AG08396 (cell line): ENCODE measurements at places on chromosomes 7 and 10.

GRCh38 chr10:114616516-114616915 lies 41.6 kb downstream of the ABLIM1 start:
- no peak for DNase-seq

DNA sequence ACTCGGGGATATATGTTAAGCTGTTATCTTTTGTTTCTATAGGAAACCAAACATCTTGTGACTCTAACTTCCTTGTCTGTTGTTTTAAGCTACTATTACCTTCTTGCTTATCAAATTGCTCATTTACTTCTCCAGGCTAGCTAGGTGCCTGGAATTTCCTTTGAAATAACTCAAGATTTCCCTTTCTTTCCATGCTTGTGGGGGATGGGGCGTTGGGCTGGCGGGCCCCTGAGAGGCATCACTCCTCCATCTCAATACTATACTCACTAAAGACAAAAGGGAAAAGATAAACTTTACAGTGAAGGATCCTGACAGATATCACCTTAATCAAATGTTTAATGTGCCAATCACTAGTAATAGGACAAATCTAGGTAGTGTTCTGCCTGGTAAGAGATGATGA lies 34.7 kb upstream of the MYO3A start:
- no peak for DNase-seq

DNA sequence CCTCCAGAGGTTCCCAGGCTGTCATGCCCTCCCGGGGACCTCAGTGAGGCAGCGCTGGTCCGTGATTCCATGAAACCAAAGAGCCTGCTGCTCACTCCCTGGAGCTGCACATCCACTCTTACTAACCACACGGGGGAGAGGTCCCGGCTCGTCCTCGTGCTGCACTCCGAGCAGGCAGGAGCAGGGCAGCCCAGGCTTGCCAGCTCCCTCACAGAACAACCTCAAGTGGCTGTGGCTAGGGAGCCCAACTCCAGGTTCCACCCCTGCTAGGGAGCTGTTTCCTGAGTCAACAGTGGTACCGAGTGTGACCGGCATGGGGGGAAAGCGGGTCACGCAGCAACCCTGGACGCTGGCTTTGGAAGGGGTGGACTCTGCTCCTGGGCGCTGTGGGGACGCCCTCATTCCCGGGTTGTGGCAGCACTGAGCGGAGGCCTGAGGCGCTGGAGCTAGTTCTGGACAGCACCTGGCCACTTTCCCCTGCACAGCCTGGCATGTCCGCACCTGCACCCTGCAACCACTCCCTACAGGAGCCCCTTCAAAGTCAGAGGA lies 27.9 kb upstream of the PPP2R2D start:
- DNase-seq: no peak

- peak; percentile 22 for DNase-seq
Measured at GRCh38 chr10:14879124-14879927, 660 bp downstream of the SUV39H2 start.

DNA sequence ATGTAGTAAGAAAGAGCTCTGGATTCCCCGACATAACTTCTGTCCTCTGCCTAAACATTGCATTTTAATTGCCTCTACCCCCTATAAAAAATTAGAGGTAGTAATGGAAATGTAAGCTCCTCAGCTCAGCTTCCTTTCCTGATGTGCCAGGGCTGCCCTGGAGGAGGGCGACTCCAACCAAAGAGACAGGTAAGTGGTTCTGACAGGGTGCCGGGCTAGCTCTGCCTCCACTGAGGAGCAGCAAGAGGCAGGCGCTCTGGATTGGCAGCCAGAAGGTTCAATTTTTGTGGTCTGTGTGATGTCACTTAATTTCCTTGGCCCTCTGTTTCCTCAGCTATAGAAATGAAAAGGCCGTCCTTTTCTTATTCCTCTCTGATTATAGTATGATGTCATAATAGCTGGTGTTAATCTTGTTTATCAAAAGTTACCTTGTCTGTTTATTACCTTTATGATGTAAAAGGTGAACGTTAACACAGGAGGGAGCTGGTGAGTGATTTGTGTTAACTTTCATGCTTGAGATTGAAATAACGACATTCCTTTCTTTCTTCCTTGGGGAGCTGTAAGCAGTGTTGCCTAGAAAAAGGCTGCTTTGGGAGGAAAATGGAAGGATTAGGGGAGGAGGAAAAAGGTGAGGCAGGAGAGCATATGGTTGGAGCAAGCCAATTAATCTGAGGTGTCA lies 51.8 kb downstream of the ANLN start:
- DNase-seq: no peak

DNA sequence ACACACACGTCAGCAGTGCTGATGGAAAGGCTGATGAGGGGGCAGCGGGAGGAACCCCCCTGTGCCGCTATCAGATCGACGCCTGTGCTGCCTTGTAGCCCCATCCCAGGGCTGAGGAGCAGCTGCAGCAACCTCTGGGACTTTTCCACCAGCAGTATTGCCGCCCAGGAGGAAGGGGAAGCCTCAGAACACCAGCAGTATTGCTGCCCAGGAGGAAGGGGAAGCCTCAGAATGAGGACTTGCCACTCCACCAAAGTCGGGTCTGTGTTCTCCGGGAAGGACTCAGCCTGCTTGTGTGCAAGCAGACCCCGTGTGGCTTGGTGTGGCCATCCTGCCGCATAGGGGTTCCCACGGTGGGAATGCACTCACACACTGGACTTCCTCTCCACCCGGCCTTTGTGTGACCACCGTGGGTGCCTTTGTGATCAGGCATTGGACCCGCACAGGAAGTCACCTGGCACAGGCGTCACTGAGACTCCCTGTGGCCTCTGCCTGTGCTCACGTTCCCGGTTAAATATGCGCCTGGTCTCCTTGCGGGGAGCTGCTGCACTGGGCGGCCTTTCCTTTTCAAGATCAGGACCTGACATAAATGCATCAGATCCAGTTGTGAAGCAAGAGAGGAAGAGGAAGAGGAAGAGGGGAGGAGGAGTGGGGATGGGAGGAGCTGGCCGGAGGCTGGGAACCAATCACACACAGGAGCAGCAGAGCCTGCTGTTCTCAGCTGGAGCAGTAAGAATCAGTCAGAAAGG lies 248.5 kb downstream of the DNAJB6 start:
- no peak for DNase-seq

DNA sequence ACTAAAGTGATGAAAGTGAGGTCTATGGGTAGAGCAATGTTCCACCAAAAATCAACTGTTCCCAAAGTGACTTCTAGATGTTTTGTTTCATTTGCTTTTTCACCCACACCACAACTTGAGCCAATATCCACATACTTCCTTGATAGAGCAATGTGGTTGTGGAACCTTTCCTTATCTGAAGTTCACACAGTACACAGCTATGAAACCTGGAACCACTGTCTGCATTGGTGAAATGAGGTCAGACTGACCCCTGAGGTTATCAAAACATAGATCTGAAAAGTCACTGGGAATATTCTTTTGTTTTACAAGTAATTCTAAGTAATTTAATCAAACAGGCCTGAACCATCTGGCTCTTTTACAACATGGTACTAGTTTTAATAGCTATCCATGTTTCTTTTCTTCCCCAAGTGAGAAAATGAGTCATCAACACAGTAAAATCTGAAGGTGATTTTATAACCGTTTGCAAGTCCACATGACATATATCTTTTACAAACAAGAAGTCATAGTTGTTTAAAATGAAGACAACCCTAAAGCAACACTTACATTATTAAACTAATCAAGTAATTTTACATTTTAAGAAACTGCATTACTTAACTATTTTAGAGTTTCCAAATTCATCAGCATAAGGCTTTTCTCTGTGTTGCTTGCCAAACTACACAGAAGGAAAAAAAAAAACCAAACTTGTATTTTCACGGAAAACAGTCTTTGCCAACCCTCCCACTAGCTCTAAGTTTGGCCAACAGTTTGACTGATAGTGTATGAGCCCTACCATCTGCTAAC lies 80.3 kb downstream of the LRRC17 start:
- DNase-seq: peak; percentile 37

- DNase-seq: no peak
Measured at GRCh38 chr10:112059220-112059619, 124.3 kb downstream of the GPAM start.

- DNase-seq: no peak
Measured at GRCh38 chr7:159078193-159078910, 66.3 kb downstream of the VIPR2 start.

GRCh38 chr7:145092766-145093165 lies 256.9 kb upstream of the TPK1 start:
- no peak for DNase-seq

DNA sequence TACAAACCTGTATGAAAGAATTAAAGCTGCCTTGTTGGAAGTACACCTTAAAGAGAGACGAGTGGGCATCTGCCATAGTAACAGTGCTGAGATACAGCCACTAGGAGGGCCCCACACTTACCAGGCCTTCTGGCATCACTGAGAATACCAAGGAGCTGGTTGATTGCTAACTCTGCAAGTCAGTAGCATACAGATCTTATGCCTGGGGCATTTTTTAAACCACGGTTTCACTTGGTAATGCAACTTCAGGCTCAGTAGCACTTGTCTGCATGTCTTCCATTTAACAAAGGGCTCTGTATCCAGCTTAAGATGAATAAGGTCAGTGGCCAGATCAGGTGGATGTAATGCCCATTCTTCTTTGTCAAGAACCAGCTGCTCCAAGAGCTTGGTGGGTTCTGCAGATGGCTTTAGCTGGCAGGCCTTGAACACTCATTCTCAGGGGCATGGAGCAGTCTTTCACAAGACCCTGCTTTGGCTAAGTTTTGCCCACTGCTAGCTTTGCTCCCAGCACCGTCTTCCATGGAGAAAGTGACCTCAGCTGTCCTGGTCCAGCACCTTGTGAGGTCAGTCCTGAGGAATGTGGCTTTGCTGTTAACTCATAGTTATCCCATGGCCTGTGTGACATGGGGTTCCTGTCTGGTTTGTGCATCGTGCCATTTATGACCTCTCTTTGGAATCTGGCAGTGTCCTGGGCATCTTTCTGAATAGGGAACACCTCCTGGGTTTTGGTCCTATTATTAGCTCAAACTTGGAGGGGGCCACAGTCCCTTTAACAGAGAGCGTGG lies 68.1 kb downstream of the BMPER start:
- DNase-seq: peak; percentile 37

GRCh38 chr7:29457141-29457561 lies 106.5 kb upstream of the PRR15 start:
- no peak for DNase-seq

- no peak for DNase-seq
Measured at GRCh38 chr10:123577921-123578461, 88.2 kb upstream of the GPR26 start.

- DNase-seq: no peak
Measured at GRCh38 chr7:68504716-68505115, 1093.6 kb upstream of the AUTS2 start.

GRCh38 chr7:68556537-68556936 lies 1041.7 kb upstream of the AUTS2 start:
- DNase-seq: no peak

DNA sequence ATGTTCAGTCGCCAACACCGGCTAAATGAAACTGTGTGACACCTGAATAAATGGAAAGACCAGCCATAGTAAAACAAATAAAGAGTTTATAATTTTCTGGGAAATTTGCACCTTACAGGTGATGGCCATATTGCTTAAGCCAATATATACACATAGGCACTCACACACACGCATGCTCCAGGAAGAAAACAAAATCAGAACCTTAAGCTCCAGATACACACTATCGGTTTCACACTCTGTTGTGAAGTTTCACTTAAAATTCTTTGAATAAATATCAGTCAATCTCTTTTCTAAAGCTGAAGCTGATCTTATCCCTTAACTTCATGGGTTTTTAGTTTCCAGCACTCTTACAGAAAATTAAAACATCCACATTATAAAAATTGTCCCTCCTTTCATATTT lies 226.7 kb upstream of the MDFIC start:
- no peak for DNase-seq

GRCh38 chr10:21052709-21053104 lies 155.6 kb upstream of the NEBL start:
- no peak for DNase-seq

DNA sequence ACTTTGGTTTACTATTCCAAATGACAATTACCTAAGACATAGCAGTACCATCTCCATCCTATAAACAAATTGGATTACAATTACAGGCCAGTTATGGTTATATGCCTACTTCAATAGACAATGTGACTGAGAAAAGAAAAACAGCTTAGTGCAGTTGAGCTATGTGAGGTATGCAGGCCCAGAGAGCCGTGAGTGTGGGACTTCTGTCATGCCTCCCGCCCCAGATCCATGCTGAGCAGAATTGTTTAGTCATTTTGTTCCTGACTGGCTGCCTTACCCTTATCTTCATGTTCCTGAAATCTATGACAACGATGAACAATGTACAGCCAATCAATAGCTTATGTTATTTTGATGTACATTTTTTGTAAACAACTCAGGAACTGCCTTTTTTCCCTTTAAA lies 21.7 kb downstream of the LARP4B start:
- DNase-seq: peak; percentile 58

GRCh38 chr7:114645451-114645850 lies 230.8 kb downstream of the FOXP2 start:
- DNase-seq: no peak

GRCh38 chr10:106714734-106715555 lies 449.6 kb downstream of the SORCS1 start:
- no peak for DNase-seq

- DNase-seq: no peak
Measured at GRCh38 chr10:30629653-30630052, at the start of gene LYZL2. TSS of gene LYZL2 (minus strand) at chr10:30629753. CDS start at chr10:30626915, 2,838 bp downstream.

DNA sequence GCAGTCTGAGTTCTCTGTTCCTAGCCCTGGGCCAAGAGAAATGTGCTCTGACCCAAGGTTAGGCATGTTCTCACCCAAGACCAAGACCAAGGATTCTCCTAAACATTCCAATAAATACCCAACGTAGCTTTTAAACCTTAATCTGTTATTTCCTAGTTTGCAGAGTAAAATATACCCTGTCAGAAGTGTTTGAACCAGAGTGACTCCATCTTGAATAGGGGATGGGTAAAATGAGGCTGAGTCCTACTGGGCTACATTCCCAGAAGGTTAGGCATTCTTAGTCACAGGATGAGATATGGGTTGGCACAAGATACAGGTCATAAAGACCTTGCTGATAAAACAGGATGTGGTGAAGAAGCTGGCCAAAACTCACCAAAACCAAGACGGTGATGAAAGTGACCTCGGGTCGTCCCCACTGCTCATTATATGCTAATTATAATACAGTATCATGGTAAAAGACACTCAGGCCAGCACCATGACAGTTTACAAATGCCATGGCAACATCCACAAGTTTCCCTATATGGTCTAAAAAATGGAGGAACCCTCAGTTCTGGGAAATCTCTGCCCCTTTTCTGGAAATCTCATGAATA lies 27.7 kb downstream of the PLXNA4 start:
- no peak for DNase-seq

GRCh38 chr7:13563257-13563656 lies 426.2 kb downstream of the ETV1 start:
- no peak for DNase-seq

- DNase-seq: peak; percentile 82
Measured at GRCh38 chr7:29987811-29988317, 1.7 kb downstream of the SCRN1 start.

GRCh38 chr7:919924-920341 lies 34.5 kb downstream of the ADAP1 start:
- no peak for DNase-seq
